Stimulated activated CD4-positive, alpha-beta T cell treated with anti-CD3 and anti-CD28 coated beads, Interleukin-4, amount 100 ng/mL, for 4 hours (primary cell): ENCODE measurements at places on chromosomes 12 and 14.

- no peak for DNase-seq
Observed at GRCh38 chr12:49008943-49009342, 9.6 kb downstream of the PRKAG1 start.

DNA sequence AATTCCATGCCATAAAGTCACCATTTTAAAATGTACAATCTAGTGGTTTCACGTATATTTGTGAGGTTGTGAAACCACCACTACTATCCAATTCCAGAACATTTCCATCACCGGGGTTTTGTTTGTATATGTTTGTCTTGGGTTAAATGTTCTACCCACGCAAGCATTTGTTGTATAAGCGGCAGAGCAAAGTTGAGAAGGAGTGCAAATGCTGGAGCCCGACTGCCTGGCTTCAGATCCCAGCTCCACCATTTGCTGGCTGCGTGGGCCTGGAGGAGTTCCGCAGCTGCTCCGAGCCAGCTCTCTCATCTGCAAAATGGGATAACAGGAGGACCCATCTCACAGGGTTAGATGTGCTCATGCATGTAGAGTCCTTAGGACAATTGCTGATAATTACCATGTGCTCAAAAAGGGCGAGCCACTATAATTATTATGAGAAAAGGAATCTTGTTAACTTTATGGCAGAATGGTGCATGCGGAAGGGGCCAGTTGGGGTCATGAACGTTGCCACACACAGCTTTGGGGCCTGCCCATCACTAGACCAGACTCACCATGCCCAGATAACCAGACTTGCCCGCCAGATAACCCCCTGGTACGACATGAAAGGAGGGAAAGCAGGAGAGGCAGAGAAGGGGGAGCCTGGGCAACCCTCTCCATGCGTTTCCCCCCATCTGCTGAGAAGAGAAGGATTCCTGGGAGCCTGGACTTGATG is 6.4 kb downstream of the ACTN1 start:
- DNase-seq: no peak

- no peak for DNase-seq
Observed at GRCh38 chr12:17954788-17955187, 135.2 kb downstream of the RERGL start.

GRCh38 chr12:88931598-88931997 is 351.3 kb upstream of the KITLG start:
- DNase-seq: no peak

GRCh38 chr14:58638231-58639197 is 752 bp downstream of the DACT1 start:
- DNase-seq: peak; percentile 27

- DNase-seq: no peak
Observed at GRCh38 chr12:8553088-8553627, 12.5 kb upstream of the CLEC4E start.

DNA sequence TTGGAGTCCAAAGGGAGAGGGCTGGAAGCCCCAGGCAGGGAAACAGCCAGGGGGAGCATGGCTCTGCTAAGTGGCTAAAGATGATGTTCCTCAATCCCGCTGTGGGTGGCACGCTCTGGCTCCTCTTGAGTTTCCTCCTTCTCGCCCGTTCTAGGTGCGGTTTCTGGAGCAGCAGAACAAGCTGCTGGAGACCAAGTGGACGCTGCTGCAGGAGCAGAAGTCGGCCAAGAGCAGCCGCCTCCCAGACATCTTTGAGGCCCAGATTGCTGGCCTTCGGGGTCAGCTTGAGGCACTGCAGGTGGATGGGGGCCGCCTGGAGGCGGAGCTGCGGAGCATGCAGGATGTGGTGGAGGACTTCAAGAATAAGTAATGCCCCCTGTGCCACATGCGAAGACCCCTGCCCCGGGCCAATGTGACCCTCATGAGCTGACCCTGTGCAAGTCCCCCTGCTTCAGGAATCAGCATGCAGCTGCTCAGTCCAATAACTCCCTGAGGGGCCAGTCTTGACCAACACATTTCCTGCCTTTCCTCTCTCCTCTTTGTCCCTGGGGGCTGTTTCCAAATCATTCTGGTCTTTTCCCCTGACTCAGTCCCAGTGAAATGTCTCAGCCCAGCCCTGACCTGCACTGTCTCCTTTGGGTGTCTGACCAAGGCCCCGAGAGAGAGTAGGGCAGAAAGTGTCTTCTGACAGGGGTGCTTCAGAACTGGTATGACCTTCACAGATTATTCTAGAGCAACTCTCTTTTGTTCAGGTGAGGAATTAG is 2.1 kb downstream of the KRT7 start:
- DNase-seq: no peak

DNA sequence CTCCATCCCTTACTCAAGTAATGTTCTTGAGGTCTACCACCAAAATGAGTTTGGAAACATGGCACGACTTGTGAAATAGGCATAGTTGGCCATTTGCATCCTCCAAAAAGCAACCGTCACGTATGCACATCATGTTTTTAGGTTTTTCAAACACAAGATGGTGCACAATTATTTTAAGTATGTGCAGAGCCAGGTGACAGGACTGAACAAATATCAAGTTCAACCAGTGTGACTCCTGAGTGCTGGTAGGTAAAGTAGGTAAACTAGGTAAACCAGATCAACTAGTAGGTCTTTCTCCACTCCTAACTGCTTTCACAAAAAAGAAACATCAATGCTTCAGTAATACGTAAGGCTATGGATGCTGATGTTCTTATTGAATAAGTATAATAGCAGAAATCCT is 39.1 kb downstream of the FGD6 start:
- no peak for DNase-seq

GRCh38 chr12:57830393-57830792 is 11.9 kb upstream of the AVIL start:
- DNase-seq: no peak

GRCh38 chr12:97335115-97335514 is 127.5 kb upstream of the RMST start:
- DNase-seq: no peak

GRCh38 chr12:56221232-56221756 is 428 bp downstream of the RNF41 start:
- no peak for DNase-seq

GRCh38 chr12:6699989-6700645 is 498 bp downstream of the PIANP start:
- DNase-seq: peak; percentile 10

GRCh38 chr14:55715889-55716288 is 135.9 kb downstream of the KTN1 start:
- no peak for DNase-seq

DNA sequence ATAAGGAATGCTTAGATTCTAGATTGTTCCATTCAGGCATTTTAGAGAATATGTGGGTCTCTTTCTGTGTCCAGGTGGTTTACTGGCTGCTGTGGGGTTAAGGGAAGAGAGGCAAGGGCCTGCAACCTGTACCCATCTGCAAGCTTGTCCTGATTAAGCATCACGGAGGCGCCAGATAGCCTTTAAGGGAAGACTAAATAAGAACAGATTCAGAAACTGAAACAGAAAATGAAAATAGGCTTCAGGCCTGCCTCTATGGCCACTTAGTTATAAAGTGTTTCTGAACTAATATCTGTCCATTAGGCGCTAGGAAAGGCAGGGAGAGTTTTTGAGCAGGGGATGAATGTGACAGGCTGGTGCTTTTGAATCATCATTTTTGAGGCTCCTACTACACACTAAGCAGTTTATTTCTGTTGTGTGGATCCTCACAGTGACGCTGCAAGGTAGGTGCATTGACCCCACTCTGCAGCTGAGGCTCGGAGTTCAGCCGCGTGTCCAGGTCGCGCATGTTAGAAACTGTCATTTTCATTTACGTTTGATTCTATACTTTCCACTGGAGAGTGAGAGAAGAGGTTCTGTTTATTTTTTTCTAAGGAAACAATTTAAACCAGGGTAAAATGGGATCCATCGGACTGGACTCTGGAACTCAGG is 47.4 kb downstream of the SLC6A12 start:
- no peak for DNase-seq

GRCh38 chr14:20999591-20999990 is 498 bp downstream of the SLC39A2 start:
- DNase-seq: no peak

- DNase-seq: no peak
Observed at GRCh38 chr12:124018539-124018938, 45.5 kb downstream of the ZNF664 start.

DNA sequence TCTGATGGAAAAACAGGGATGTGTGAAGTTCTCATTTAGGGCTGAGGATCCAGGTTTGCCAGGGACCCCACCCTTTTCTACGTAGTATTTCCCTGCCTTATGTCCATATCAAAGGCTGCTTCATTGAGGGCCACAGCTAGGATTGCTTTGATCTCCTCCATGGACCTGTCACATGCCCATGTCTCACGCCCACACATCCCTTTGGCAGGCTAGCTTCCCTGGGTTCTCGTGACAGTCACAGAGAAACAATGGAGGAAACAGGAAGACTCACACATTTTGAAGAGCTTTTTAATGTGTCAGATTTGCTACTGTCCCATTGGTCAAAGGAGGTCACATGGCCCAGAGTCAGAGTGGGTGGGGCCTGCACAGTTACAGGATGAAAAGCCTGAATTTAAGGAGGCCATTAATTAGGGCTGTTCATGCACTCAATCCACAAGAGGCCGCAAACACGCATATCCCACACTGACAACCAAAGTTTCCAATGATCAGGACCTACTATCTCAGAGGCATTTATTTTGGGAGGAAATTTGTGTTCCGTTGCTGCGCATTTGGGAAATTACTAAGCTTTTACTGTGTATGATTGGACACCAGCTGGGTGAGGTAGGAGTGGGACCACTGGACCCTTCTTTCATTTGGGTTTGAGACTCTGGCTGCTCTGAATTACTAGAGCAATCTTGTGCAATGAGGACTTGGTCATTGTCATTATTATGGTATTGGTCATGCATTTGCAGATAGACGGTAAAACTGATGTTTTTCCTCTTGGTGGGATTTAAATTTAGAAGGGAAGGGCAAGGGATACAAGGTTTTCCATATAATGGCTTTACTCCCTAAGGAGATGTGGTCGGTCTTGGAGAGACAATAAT is 266.2 kb downstream of the KTN1 start:
- no peak for DNase-seq

DNA sequence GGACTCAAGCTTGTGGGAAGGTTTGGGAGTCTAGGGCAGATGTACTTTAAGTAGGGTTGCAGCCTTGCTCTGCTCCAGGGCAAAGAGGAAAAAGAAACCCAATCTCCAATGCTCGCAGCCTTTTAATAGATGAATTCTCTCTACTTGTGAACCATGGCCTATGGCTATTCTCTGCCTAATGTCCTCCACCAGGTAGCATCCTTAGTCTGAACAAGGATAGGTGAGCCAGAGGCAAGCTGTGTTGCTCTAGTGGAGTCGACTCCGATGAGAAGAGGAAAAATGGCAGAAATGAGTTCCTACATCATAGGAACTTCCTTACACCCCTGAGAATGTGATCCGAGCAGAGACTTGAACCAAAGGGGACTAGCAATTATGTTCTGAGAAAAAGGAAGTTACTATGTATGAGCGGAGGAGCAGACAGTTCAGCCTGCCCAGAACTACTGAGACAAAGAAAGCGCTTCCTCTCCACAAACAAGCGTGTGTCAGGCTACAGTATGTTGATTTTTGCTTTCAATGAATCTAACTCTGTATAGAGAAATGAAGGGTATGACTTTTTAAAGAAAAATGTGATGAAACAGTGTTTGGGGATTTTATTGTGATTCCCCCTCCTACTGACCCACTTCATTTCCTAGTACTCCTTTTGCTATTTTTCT is 153.6 kb upstream of the ARID2 start:
- DNase-seq: no peak

DNA sequence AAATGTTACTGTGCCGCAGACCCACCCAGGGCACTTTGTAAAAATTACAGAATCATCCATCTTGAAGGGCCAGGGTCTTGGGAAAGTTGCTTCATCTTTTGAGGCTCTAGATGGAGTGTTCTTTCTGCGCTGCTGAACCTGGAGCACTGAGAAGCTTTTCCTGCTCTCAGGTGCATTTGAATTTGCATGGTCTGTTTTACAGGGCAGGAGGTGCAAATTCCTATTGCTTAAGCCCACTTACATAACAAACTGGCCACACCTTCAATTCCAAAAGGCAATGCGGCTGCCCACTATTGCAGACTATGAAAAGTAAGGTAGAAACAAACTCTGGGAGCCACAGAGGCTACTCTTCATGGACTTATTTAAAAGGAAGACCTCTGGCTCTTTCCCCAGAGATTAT is 254.8 kb downstream of the CACNA1C start:
- no peak for DNase-seq

DNA sequence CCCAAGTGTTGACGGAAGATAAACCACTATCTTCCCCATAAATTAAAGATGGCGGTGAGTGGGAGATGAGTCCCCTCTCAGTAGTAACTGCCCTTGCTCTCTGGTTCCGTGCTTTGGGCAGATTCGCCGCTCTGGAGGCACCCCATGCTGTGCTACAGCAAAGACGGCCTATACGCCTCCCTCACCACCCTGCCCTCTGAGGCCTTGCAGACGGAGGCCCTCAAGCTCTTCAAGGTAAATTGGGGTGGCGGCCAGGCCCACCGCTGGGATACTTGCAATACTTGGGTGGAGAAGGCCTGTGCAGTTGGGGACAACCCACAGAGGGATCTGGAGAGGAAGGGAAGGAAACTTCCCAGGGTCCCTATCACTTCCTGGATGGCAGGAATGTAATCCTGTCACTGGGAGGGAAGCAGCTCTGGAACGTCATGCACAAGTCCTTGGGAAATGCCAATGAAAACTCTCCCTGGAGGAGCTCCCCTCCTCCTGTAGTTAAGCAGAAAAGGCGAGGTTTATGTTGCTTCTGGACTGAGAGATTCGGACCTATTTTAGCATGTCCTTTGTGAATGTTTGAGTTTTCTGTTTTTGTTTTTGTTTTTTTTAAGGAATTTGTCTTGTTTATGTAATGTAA is 22.8 kb downstream of the PIGH start:
- DNase-seq: no peak

GRCh38 chr12:44627387-44628166 is 248.5 kb downstream of the NELL2 start:
- no peak for DNase-seq

DNA sequence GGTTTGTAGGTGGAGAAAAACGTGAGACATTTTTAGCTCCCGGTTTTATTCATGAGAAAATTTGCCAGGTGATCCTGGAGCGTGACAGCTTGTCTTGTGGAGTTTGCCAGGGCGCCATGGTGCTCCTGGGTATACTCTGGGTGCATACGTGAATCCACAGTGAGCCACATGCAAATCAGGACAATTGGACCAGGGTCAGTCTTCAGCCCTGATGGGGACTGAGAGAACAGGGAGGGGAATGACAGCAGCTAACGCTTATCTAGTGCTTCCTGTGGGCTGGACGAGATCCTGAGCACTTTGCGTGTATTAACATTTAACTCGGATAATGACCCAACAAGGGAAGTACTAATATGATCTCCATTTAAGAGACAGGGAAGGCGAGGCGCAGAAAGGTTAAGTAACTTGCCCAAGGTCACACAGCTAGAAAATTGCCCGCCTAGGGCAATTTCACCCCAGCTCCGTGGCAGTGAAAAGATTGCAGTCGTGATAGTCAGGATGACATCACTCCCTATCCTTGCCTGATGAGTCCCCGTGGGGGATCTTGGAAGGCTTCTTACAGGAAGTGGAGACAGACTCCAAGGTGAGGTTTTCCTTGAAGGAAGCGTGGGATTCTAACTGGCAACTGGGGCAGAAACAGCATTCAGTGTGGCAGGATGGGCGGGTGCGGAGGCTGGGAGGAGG is 118.4 kb upstream of the NCOR2 start:
- DNase-seq: no peak
